Activated CD4-positive, alpha-beta T cell treated with anti-CD3 and anti-CD28 coated beads, Interleukin-2, amount 10 ng/mL, durations not matched to agents 24 days and 14 days (primary cell): ENCODE measurements at places on chromosomes 6 and 20. TPM values are rescaled to one million over a fixed set of nuclear protein-coding genes. Genes with fewer than 3 reads are reported as not detected.

GRCh38 chr6:166046226-166046625 lies 121.4 kb downstream of the TBXT start:
- H3K4me3 ChIP-seq = no peak overlapping the region
- H3K27ac ChIP-seq = no peak overlapping the region
- DNase-seq = peak; percentile 13
- H3K27me3 ChIP-seq = no peaks in the 10 kb centered on the region

- H3K27ac ChIP-seq = no peak overlapping the region
- peaks cover 6% of the 10 kb centered on the region for H3K27me3 ChIP-seq
- peak; percentile 80 for DNase-seq
Measured at GRCh38 chr20:44092551-44093248, 94.3 kb downstream of the JPH2 start.

ARHGAP40 gene
- not detected in 2 replicates for total RNA-seq

GRCh38 chr20:25574411-25574810 lies 10.9 kb downstream of the NINL start:
- H3K27me3 ChIP-seq = no peaks in the 10 kb centered on the region
- no peak overlapping the region for H3K4me3 ChIP-seq

TSPO2 gene
- not detected in 2 replicates for total RNA-seq

GRCh38 chr6:39082310-39082709 lies 32.7 kb downstream of the SAYSD1 start:
- no peaks in the 10 kb centered on the region for H3K36me3 ChIP-seq
- DNase-seq = no peak
- H3K27ac ChIP-seq = no peak overlapping the region
- H3K4me1 ChIP-seq = peaks cover 14% of the 10 kb centered on the region

HLA-DRB5 gene
- total RNA-seq = 5.1 and 6.0 TPM in 2 replicates

HLA-DOA gene
- 0.21 and 0.38 TPM in 2 replicates for total RNA-seq

DNA sequence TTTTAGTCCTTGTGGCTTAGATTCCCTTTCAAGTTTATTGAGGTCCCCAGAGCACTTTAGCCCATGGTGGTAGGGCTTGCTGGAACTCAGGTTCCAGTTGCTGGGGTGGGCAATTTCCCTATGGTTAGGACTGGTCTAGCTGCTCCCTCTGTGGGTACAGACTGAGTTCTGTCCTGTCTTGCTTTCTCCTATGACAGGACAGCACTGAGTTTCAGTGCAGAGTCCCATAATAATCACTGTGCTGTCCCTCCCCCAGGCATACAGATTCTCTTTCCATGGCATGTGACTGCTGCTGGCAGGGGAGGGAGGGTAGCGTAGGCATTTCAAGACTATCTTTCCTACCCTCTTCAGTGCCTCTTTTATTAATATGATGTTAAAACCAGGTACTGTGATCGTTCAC lies 17.1 kb upstream of the ERVFRD-1 start:
- no peak overlapping the region for H3K4me3 ChIP-seq
- H3K4me1 ChIP-seq = peaks cover 16% of the 10 kb centered on the region
- no peak overlapping the region for H3K27ac ChIP-seq
- H3K36me3 ChIP-seq = peaks cover 9% of the 10 kb centered on the region
- no peaks in the 10 kb centered on the region for H3K27me3 ChIP-seq

- H3K27ac ChIP-seq = no peak overlapping the region
- no peaks in the 10 kb centered on the region for H3K36me3 ChIP-seq
- H3K4me1 ChIP-seq = no peaks in the 10 kb centered on the region
- DNase-seq = no peak
Measured at GRCh38 chr6:167129562-167129961, 6.7 kb downstream of the CCR6 start.

- DNase-seq = peak; percentile 33
- H3K27me3 ChIP-seq = no peaks in the 10 kb centered on the region
- no peak overlapping the region for H3K4me3 ChIP-seq
- no peak overlapping the region for H3K27ac ChIP-seq
- no peaks in the 10 kb centered on the region for H3K36me3 ChIP-seq
Measured at GRCh38 chr6:15715851-15716250, 53.0 kb upstream of the DTNBP1 start.

DNA sequence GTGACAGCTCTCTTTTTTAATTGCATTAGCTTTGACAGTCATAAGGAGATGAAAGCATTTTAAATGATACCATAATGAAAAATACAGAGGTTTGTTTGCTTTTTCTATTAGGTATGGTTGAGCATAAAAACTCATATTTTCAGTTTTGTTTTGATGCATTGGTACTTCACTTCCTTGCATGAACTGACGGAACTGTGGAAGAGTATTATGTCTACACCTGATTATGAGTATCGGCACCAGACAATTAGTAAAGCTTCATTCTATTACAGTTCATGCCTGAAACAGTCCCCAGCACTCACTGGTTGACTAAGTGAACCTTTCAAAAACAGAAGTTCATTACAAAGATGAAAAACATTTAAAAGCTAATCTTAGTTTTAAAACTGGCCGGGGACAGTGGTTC lies 593.0 kb downstream of the GRIK2 start:
- H3K4me3 ChIP-seq = no peak overlapping the region
- H3K36me3 ChIP-seq = no peaks in the 10 kb centered on the region
- no peaks in the 10 kb centered on the region for H3K27me3 ChIP-seq
- DNase-seq = no peak
- no peaks in the 10 kb centered on the region for H3K4me1 ChIP-seq

PTK6 gene
- total RNA-seq = 0.19 and 0.35 TPM in 2 replicates

GJA10 gene
- total RNA-seq = not detected in 2 replicates

PCSK2 gene
- not detected in 2 replicates for total RNA-seq

SLC16A10 gene
- 4.2 and 5.1 TPM in 2 replicates for total RNA-seq
